ENCODE measurements at places on chromosomes 13 and 19.

DNA sequence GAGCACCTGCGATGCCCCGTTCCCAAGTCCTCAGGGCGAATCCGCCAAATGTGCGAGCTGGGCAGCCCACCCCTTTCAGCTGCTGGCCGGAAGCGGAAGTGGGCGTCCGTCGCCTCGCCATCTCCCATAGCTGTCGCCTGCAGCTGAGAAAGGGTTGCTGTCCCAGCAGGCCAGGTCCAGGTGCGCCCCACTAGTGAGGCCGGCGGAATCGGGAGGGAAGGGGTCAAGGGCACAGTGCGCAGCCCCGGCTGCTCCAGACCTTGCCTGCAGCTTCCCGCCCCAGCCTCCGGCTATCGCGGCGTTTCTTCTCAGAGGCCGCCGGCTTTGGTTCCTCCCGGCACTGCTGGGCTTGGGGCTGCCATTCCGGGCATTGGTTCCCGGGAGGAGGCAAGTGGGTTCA, at the start of gene ZNF177:
TSS of gene ZNF177 (plus strand) at position 109 of the 400 bp plus-strand sequence. CDS start 15,299 bp downstream, outside the sequence.
- DNase-seq, result peak; percentile 11

GRCh38 chr19:18500376-18500775, 21.5 kb downstream of the ELL start:
- DNase-seq, result peak; percentile 89

- DNase-seq, result no peak
These were observed 95.6 kb upstream of the FAM216B start for GRCh38 chr13:42685751-42686150.

DNA sequence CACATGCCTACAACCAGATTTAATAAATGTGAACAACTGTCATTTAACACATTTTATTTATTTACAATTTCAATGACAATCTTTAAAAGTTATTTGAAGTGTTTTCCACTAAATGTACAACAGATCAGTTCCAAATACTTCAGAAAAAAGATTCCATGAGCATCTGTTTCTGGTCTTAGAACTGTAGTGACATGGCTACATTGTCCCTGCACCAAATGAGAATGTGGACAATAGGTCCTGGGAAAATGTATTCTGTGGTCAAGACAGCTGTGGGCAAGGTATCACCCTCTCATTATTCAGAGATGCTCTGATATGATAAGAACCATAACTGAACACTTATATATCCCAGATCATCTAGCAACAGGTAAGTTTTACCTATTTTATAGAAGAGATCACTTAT, 43.7 kb downstream of the ELF1 start:
- DNase-seq, result no peak

- DNase-seq, result no peak
These were observed at the start of gene CD79A for GRCh38 chr19:41876847-41877832. Gene CD79A (plus strand): TSS chr19:41877279. CDS start chr19:41877305, 26 bp downstream.

GRCh38 chr19:38411041-38411712, 8.3 kb downstream of the FAM98C start:
- peak; percentile 5 for DNase-seq

DNA sequence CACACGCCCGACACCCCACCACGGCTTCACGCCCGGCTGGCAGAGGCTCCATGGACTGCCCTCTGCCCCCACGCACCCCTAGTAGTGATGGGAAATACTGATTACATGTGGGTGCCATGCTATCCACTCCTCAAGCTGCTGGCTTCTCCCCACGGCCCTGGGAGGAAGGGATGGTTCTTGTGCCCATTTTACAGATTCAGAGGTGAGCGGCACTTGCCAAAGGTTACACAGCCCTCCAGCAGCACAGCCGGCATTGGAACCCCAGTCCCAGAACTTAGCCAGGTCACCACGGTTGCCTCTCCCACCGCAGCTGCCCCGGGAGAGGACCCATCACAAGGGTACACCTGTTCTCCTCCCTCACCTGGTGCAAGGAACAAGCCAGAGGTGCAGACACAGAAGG, 13.2 kb downstream of the LRRC4B start:
- peak; percentile 69 for DNase-seq

DNA sequence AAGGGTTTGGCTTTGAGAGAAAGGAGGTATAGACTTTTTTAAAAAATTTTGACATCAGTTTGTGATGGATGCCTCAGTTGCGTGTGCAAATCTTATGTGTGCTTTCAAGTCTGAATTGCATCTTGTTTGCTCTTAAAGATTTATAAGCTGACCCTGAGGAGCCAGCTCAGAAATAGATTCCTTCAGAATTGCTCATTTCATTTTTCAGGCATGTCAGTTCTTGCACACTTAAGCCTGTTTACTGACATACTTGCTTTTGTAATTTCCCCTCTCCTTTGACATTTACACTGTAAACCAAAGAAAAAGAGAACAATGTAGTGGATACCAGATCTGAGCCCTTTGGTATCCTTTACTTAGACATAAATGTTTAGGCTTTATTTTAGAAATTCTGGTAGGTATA, 87.6 kb downstream of the RNF17 start:
- DNase-seq, result no peak

DNA sequence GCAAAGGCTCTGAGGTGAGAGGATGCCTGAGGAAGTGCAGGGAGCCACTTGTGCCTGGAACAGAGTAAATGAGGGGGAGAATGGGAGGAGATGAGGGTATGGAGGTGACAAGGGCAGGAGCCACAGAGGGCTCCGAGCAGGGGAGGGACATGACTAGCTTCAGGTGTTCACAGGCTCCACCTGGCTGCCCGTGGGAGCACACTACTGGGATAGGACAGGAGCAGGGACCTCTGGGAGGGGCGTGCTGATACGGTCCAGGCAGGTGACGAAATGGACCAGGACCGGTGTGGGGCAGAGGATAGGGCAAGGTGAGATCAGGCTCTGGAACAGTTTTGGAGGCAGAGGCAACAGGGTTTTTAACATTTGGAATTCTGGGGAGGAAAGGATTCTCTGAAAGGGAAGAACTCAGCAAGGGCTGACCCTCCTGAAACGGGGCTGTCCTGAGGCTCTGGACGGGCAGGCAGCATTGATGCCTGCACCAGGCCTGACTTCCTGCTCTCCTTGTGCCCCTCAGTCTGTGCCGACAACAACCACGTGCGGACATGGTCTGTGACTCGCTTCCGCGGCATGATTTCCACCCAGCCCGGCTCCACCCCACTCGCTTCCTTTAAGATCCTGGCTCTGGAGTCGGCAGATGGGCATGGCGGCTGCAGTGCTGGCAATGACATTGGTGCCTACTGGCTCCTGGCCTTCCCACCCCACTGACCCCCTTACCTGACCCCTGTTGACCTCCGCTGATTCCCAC, 11.6 kb downstream of the SHKBP1 start:
- peak; percentile 96 for DNase-seq

DNA sequence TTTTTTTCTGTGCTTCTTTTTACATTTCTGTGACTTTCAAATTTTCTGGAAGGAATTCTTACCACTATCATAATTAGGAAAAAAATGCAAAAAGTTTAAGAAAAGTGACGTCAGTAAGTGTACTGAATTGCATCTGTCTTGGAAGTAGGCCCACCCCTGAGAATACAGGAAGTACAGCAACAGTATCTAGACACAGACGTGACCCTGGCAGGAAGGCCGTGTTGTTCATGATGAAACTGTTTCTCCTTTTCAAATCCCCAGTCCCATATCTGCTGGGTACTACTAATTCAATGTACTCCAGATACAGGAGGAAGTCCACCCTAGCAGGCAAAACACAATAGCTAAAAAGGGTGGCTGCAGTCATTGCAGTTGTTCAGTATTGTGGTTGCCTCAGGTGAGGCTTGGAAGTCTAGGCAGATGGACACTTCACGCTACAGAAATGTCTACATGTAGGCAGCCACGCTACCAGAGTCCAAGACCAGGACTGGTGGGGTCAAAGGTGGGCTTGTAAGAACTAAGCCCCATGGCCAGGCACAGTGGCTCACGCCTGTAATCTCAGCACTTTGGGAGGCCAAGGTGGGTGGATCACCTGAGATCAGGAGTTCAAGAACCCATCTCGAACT, 49.6 kb upstream of the MED4 start:
- peak; percentile 23 for DNase-seq

- DNase-seq, result no peak
These were observed 28.5 kb downstream of the POP4 start for GRCh38 chr19:29634423-29635130.

DNA sequence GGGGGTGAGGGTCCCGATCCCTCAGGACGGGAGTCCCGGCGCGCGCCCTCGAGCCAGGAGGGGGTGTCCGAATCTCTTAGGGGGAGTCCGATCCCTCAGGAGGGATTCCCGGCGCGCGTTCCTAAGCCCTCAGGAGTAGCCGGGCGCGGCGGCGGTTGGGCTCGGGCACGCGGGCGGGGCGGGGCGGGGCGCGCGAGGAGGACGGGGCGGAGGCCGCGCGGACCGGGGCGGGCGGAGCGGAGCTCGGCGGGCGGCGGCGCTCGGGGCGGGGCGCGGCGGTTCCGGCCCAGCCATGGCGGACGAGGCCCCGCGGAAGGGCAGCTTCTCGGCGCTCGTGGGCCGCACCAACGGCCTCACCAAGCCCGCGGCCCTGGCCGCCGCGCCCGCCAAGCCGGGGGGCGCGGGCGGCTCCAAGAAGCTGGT, at the start of gene CUL4A:
TSS of gene CUL4A (plus strand) at position 278 of the 423 bp plus-strand sequence. CDS start at position 293, 15 bp downstream.
- peak; percentile 97 for DNase-seq

GRCh38 chr19:55270172-55270942, 9.6 kb downstream of the HSPBP1 start:
- no peak for DNase-seq

DNA sequence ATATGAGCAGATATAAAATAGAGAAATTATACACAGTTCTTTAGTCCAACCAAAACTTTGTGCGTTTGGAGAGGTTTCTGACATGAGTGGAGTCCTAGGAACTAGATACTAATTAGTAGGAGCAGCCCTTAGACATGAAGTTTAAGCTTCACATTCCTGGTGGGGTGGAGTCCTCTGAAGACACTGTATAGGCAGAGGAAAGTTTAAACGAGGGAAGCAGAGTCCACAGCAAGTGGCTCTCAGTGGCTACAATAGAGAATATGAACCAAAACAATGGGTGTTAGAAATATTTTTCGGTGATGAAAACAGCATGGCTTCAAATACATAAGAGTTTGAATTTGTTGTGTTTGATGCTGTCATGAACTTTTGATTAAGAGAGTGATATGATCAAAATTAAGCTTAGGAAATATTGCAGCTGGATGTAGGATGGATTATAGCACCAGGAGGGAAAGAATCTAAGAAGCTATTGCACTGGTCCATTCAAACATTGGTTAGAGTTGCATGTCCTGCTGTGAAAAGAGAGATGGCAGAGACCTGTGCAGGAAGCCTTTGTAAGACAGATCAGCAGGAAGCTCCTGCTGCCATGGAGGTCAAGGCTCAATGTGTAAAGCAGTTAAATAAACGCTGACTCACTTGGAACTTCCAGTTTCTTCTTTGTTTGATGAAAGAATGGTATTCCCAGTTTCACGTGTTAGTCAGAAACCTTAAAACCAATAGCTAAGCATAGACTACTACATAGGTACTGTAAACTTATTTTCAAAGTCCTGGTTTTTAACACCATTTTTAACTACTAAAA, 175.2 kb downstream of the TDRD3 start:
- no peak for DNase-seq

GRCh38 chr19:12782174-12782423, 6.7 kb upstream of the HOOK2 start:
- peak; percentile 74 for DNase-seq

DNA sequence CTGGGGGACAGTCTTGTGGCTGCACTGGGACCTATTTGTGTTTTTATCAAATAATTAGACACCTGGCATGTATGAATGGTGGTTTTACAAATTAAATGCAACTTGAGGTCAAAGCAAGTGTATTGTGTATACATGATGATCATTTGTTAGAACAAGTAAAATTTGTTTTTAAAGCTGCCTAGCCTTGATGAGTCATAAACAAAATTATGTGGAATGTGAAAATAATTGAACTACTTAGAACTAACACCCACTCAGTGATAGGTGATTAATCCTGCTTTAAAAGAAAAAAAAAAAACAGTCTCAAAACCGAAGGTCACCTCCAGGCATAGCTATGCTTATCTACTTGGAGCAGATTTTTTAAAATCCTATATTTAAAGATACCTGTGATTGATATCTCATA, 770.3 kb upstream of the SLITRK5 start:
- no peak for DNase-seq

- DNase-seq, result no peak
These were observed 2.3 kb upstream of the RNF225 start for GRCh38 chr19:58392945-58393724.

GRCh38 chr19:14414926-14415690, 4.0 kb downstream of the DDX39A start:
- peak; percentile 76 for DNase-seq

DNA sequence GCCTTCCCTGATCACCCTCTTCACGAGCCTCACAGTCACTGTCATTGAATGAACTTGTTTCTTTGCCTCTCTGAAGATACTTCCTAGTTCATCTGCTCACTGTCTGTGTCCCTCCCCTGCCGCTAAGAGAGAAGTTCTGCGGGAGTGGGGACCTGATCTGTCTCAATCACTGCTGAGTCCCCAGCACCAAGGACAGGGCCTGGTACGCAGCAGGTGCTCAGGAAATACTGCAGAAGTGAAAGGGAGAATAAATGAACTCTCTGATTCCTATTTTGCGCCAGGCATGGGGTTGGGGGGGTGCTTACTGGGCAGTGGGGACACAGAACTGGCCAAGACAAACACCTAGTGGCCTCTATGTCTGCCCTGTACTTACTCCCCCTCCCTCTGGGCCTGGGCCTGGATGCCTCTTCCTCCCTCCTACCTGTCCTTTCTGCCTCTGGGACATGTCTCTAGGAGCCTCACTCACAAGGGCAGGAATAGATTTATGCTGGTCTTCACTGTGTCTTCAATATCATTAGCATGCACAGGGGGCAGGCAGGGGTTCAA, 17.5 kb downstream of the FCGBP start:
- DNase-seq, result peak; percentile 84

DNA sequence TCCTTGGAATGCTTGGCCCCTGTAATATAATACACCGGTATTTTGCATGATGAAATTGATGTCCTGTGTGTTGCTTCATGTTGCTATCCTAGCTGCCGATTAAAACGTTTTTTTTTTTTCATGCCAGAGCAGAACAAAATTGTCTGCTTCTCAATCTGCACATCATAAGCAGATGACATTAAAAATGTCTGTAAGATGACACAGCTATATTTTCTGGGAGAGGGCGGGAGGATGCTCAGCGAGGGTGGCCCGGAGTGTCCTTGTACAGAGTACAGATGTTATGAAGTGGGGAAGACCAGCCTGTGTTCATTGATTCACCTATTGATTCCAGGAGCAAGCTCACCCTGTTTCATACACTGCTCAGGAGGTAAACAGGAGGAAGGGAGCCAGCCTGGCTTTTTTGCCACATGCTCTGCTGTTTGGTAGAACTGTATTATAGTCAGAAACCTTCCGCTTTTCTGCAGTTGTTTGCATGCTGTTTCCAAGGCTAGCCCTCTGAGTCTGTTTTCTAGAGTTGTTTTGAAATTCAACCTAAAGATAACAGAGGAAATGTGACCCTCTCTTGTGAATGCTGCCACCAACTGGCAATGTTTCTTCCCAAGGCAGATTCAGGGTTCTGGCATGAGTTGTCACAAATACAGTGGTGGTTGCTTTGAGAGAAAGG, 4.7 kb upstream of the IRS2 start:
- no peak for DNase-seq

DNA sequence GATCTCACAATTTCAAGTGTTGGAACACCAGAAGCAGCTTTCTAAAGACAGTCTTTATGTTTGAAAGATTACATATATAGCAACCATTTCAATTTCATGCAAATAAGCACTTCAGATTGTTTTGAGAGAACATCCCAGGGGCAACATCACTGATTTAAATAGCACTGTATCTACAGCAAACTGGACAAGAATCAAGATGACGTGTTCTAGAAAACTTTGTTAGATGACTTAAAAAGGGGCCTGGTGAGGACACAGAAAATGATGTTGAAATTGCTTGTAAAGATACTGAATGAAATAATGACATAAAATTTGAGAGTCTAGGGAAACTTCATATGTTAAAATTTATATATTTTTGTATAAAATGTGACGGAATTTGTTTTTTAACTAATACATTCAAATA, 277.1 kb downstream of the KLF12 start:
- no peak for DNase-seq
